Stimulated activated CD8-positive, alpha-beta memory T cell treated with anti-CD3 and anti-CD28 coated beads, Interleukin-15, amount 100 ng/mL, for 4 hours (primary cell): ENCODE measurements at places on chromosomes 3 and 15.

DNA sequence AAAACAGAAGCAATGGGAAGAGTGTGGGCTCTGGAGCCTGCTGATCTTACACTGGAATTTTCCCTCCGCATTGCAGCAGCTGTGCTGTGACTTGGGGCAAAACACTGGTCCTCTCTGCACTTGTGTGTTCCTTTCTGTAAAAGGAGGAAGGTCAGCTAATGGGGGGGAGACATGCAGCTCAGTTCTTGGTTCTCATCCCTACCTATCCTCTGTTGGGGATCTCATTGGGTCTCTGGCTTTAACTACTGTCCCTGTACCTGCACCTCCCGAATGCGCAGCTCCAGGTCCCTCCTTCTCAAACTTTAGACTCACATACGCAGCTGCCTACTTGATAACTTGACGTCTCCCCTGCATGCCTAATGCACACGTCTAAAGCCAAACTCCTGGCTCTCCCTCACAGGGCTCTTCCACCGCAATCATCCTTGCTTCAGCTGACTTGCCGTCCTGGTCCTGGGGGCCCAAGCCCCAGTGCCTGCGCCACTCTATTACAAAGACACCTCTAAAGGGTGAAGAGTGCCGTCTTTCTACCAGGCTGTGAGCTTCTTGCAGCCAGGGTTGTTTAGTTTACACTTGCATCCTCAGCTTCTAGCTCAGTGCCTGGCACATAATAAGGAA, 5.9 kb upstream of the TMEM44 start:
- DNase-seq: no peak

DNA sequence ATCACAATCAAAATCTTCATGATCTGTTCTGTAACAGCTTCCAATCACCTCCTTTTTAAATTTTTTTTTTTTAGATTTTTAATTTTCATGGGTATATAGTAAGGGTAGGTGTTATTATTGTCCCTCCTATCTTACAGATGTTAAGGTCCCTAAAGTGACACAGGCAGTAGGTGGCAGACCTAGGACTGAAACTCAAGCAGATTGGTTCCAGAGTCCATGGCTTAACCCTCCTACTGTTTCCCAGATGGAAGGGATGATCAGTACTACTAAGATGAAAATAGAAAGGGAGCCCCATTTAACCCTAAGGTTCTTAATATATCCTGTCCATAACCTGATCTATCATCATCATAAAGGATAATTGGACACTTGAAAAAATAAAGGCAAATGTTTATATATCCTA, 57.1 kb downstream of the CHAC1 start:
- no peak for DNase-seq

DNA sequence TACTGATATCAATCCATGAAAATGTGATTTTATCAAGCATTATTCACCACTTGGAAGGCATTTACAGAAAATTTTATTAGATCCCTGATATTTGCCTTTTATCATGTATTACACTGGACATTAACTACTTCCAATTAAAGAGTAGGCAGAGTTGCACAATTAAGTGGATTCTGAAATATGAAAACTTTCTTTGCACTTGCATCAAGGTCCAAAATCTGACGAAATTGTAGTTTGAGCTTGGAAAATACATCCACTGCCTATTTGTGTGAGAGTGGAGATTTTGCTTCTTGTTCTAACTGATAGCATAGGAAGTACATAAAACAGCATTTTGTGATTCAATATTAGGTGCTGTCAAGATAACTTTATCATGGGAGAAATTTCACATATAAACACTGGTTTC, 49.6 kb upstream of the SLC12A8 start:
- no peak for DNase-seq

DNA sequence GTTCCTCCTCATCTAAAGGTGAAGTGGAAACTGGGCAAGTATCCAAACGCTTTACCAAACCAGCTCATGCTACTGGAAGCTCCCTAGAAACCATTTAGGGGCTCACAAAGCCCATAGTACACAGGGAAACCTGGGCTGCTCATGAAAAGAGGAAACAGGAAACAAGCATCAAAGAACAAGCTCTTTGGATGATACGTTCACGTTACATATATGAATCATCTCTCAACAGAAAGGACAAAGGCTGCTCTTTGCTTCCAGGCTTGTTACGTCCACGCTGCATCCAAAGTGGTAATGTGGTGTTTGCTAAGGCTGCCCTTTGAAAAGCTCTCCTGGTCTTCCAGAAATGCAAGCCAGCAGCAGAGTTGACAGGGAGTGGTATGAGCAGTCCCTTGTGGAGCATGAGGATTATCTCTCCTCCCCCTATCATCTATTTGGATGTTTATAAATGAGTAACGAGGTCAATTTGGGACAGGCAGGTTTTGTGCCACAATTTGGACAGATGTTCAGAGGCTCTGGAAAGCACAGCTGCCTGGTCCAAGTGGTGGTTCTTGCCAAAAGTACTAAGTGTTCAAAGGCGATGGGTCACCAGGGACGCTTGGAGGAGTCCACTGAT, 98.0 kb upstream of the RORA start:
- no peak for DNase-seq

DNA sequence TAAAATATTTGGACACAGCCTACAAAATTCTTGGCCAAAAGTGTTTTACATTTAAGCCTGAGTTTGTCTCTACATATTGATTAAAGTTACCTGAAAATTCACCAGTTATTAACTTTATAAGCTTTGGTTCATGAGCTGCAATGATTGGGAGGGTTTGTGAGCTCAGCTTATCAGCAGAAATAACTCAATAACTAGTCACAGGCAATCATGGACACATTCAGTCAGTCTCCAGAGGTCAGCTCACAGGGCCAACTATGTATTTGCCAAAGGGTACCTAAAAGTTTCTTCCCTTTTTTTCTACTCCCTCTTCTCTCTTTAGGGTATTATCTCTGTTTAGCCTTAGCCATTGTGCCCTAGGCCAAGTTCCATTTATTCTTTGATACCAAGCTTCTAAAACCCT, 145.9 kb downstream of the ZPLD1 start:
- no peak for DNase-seq

- no peak for DNase-seq
Observed at GRCh38 chr15:71883447-71883846, 73.1 kb downstream of the NR2E3 start.

DNA sequence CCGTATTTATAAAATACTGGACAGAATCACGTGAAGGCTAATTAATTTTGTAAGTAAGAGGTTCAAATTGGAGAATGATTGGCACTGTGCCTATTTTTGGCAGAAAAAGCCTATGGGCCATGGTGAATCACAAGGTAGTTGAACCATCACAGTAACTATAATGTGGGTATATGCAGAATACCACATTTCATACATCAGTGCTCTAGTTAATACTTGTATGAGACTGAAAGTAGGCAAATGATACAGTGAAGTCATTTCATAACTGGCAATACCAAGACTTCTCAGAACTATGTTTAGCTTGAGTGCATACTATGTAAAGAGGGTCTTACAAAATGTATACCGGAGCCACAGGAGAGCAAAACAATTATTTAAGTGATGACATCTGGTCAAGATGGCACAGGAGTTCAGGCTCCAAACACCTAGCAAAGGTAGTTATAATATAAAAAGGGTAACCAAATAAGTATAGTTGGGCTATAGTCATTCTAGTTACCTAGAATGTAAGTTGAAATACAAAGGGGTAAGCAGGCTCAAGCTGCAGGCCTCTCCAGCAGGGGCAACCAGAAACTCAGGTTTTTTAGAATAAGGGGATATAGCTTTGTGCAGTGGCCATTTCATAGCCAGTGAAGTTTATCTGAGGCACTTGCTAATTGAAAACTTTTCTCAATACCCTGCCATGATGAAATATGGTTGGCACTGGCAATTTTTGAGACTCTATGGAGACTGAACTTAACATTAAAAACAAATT, 19.1 kb downstream of the GPR160 start:
- no peak for DNase-seq

DNA sequence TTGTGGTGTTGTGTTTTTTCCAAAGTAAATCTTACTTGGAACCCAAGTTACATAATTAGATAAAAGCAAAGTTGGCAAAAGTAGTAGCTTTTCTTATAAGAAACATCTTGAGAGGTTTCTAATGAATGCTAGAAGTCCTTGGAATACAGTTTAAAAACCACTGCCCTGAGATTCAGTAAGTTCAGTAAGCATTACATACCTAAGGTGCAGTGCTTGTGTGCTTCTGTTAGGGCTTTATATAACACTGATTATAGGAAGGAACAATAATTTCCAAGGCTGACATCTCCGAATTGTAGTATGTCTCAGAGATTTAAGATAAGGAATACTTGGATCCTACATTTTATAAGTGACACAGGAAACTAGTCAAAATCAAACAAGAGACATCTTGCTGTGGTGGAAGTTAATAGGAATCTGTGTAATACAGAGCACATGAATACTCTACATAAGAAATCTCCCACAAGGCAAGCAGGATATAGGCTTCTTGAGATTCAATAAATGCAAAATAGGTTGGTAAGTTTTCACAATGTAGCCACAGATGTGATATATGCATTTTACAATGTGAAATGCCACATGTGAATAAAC, 268.2 kb downstream of the LSAMP start:
- DNase-seq: no peak

DNA sequence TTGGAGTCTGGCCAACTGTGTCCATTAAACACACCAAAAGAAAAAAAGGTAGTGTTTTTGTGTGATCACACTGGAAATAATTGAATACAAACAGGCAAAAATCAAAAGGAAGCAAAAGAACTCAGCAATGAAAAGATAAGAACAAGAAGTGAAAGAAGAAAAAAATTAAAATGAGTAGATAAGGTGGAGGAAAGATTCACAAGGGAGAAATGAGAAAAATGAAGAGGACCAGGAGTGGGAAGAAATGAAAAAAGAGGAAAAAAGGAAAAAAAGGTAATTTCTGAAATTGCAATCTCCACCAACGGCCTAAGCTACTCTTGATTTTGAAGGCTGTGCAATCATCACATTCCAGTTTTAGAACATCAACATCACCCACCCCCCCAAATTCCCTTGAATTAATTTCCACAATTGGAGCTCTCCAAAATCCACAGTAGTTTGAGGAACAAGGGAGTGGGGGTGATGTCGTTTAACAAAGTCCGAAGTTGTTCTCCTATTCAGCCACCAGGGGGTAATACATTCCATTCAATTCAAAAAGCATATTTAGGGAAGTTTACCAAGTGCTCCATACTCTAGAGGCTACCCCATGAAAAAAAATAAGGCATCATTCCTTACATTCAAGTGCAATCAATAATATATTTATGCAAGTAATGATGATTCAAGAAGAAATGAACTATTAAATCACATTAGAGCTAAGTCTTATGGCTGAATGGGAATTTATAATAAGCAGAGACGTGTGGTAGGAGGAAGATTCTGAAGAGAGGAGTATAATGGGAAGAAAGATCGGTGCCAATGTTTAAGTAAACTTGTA, 37.4 kb downstream of the ZNF860 start:
- no peak for DNase-seq

DNA sequence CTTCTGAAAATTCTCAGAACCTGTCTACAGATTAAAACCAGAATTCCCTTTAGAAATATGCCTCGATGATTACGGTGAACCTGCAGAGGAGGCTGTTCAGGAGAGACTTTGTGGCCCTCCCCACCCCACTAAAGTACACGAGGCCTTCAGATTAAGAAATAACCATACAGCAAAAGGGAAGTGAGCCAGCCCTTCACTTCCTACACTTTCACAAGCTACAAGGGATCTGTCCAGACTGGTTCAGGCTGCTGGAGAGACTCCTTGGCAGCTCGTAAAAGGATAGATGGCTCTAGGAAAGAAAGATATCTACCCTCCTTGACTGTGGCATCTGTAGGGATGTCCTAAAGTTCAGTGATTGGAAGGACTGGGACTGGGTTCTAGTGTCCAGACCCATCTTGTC, 102.6 kb downstream of the ALDH1A2 start:
- no peak for DNase-seq

- DNase-seq: no peak
Observed at GRCh38 chr3:107227091-107227490, 150.1 kb upstream of the CCDC54 start.
